Stimulated activated CD8-positive, alpha-beta memory T cell treated with anti-CD3 and anti-CD28 coated beads, Interleukin-15, amount 100 ng/mL, for 24 hours (primary cell): ENCODE measurements at places on chromosomes 1 and 21.

- no peak for DNase-seq
Measured at GRCh38 chr1:189769448-189769847, 708.2 kb downstream of the BRINP3 start.

GRCh38 chr1:174815036-174815435 is 184.7 kb upstream of the CACYBP start:
- no peak for DNase-seq

DNA sequence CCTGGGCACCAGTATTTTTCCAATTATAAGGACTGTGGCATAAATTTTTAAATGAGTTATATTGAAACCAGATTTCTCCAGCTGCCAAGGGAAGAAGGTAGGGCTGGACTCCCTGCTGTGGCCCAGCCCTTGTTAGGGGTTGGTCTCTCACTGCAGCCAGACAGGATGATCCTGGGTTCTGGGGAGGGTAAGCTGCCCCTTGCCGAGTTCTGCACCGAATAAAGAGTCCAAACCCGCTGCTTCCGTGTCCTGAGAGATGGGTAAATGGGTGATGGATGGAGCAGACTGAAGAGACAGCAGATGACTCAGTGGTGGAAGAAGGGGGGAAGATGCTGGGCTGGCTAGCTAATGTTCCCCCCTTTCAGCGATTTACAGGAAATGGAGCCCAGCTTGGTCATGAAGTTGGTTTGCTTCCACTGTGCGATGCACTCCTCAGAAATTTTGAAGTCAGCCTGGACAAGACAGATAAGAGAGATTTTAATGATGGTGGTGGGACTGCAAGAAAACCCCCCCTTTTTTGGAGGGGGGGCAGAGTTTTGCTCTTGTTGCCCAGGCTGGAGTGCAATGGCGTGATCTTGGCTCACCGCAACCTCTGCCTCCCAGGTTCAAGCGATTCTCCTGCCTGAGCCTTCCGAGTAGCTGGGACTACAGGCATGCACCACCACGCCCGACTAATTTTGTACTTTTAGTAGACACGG is 41.4 kb downstream of the YARS1 start:
- DNase-seq: no peak

DNA sequence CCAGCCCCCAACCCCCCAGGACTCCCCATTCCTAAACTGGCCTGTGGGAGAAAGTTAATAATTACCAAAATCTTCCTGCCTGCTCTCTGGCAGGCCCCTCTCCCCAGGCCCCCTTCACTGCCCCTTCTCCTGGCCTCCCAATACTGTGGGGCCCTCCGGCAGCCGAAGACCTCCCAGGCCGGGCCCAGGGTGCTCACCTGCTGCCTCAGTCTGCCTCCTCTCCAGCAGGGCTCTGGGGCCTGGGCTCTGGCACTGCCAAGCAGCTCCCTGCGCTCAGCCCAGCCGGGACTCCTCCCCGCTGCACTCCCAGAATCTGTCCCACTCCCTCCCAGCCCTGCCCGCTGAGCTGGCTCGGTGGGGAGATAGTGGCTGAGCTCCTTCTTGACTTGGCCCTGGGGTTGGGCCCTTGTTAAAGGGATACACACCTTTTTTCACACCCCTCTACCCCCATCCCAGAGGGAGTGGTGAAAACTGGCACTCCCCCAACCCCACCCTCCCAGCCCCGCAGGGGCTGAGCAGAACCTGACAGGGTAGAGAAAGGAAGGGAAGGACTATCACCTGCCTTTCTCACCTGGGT is at the start of gene S100A16:
Gene S100A16 (minus strand): TSS at position 383 of the 577 bp plus-strand sequence. CDS start 4,986 bp downstream, outside the sequence.
- DNase-seq: no peak

- DNase-seq: no peak
Measured at GRCh38 chr21:43984905-43985689, 27.0 kb upstream of the TRAPPC10 start.

DNA sequence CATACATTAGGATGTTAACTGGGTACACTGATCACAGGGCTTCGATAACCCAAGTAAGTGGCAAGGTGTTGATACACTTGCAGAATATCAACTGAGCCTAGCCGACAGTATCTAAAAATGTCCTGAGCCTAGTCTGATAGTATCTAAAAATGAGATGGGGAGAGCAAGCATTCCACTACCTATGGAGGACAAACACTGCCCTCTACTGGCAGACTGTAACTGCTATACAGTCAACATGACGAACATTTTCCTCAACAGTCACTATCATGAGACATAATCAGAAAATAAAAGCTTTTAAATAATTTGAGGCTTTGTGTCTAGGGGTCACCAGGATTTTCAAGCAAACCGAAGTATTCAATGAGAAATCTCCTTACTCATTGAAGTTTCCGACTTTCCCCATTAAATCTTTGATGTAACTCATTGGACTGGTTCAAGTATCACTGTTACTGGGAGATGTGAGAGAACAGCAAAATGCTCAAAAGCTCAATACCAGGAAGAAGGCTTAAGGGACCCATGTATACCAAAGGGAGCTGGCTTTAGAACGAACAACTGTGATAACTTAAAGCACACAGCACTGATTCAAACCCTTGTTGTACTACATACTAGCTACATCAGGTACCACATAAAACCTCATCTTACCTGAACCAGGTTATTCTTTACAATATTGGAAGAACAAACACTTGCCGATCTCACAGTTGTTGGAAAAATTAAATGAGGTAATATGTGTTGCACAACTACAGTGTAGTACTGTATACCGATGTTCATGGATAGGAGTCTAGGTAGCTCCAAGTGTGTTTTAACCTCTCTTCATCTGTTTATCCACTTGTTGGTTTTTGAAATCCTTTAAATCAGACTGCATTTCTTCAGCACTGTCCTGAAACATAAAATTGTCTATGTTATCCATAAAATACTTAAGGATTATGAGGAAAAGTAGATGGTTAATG is 31.1 kb upstream of the SLC45A3 start:
- DNase-seq: no peak

- no peak for DNase-seq
Measured at GRCh38 chr1:197905699-197906351, 3.4 kb downstream of the C1orf53 start.

- no peak for DNase-seq
Measured at GRCh38 chr1:186503190-186503589, 42.3 kb upstream of the PDC start.

- DNase-seq: no peak
Measured at GRCh38 chr1:119971710-119972570, 75.6 kb upstream of the ADAM30 start.

DNA sequence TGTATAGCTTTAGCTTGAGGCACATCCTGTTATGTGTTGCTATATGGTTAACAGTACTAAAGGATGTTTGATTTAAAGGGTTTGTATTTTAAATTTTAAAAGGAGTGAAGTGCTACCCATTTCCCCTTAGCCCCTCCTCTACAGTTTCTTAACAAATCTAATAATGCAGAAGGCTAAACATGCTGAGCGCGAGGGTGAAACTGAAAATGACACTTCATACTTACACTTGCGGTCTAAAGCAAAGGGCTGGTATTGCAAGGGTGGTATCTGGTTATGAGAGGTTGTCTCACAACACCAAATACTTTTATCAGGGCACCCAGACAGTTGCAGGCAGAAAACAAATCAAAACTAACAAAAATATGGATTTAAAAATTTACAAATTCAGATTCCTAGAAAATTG is 172.3 kb downstream of the SIPA1L2 start:
- DNase-seq: no peak
